ENCODE measurements at places on chromosomes 16 and 17.

DNA sequence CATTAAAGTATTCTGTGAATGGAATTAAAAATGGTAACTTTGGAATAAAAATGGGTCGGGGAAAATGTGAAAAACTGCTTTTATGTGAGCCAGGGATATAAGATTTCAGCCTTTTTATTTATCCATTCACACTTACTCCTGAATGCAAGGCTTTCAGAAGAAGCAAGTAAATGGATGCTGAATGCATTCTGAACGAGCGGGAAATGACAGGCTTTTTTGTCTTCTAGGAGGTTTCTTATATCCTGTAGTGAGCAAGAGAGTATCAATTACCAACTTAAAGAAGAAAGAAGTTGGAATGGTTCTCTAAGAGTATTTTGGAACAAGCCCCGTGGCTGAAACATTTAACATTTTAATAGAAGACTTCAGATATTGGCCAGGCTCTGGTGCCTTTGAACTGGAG lies 36.0 kb downstream of the NUP93 start:
- DNase-seq = no peak

- no peak for DNase-seq
Measured at GRCh38 chr16:79651363-79651762, 50.8 kb upstream of the MAF start.

DNA sequence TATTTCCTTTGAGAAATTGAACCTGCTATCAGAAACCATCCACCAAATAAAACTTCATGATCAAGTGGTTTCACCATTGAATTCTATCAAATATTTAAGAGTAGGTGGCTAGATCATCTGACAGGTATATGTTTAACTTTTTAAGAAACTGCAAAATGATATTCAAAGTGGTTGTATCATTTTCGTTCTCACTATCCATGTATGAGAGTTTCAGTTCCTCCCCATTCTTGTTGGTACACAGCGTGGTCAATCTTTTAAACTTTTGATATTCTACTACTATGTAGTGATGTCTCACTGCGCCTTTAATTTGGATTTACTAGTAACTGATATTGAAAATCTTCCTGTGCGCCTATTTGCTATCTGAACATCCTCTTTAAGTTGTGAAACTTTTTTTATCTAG lies 163.7 kb downstream of the CYB561 start:
- no peak for DNase-seq

DNA sequence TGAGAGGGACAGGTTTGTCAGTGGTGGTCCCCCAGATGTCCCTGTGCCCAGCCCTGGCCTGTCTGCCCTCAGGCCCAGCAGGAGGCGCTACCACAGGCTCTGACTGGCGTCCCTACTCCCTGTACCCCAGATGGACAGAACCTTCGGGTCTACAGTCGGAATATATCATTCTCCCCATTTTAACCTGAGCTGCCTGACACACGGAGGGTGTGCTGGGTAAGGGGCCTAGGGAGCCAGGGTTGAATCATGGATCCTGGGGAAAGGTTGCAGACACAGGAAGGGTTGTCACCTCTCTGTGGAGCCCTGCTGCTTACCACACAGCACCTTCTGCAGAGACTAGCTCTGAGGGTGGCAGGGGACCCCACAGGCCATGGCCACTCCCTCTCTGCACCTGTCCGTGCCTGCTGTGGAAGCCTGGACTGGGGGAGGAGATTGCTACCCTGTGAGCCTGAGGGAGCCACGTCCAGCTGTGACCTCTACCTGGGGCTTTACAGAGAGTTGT lies 162.2 kb upstream of the ZNF267 start:
- no peak for DNase-seq

DNA sequence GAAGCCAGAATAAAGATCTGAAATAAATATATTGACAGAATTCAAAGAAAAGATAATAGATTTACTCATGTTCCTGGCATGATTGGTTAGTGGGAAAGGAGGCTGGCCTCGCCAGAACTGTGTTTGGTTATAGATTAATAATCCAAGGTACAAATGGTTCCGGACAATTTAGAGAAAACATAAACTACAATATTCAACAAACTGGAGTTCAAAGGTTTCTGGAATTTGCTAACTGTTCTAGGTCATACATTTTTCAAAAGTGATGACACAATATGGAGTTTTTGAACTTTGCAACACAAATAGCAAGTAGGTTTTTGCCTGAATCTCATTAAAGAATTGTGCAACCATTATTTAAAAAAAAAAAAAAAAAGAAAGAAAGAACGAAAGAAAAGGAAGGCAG lies 251.7 kb upstream of the SALL1 start:
- DNase-seq = no peak

DNA sequence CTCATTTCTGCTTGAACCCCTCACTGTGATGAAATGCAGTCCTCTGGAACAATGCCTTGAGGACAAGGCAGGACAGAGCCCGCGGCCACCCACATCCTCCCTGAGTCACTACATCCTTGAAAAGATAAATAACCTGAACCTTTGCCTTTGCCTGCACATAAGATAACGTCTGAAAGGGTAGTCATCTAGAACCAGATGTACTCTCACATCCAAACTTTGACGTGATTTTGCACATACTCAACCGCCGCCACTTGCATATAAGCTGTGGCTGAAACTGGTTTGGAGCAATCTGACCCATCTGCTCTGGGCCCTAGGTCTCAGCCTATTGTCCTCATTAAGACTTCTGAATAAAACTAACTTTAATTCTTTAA lies 252.1 kb downstream of the PHKB start:
- DNase-seq = peak; percentile 91

DNA sequence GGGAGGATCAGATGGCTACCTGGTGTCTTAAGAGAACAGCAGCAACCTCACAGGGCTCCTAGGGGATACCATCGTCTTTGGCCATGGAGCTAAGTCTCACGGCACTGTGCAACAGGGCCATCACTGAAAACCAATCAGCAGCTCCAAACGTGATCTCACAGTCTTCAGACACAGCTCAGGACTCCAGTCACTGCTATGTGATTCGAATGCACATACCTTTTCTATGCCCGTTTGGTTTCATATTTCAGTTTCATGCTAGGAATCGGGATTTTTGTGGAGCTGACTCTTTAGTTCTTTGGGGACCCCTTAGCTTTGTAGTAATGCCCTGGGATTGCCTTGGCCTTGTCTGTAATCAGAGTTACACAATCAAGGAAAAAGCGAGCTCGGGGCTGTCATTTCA lies 162.8 kb upstream of the CDH11 start:
- DNase-seq = no peak

DNA sequence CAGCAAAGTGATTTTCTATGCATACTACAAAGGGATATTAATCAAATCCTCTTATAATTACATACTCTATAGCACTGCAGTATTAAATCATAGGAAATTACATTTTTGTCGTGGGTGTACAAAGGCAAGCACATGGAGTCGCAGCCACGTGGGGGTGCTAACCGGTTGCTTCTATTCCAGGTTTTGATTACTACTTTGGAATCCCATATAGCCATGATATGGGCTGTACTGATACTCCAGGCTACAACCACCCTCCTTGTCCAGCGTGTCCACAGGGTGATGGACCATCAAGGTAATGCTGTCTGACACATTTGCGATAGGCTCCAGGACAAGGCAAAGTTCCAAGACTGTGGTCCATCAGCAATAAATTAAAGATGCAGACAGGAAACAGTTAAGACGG lies 60.1 kb downstream of the ARSG start:
- peak; percentile 36 for DNase-seq

GRCh38 chr17:36055921-36056520 lies 8.1 kb upstream of the CCL18 start:
- DNase-seq = no peak

- no peak for DNase-seq
Measured at GRCh38 chr16:26335236-26335853, 643.6 kb downstream of the HS3ST4 start.

GRCh38 chr16:24504472-24505345 lies 34.7 kb upstream of the RBBP6 start:
- DNase-seq = peak; percentile 71

DNA sequence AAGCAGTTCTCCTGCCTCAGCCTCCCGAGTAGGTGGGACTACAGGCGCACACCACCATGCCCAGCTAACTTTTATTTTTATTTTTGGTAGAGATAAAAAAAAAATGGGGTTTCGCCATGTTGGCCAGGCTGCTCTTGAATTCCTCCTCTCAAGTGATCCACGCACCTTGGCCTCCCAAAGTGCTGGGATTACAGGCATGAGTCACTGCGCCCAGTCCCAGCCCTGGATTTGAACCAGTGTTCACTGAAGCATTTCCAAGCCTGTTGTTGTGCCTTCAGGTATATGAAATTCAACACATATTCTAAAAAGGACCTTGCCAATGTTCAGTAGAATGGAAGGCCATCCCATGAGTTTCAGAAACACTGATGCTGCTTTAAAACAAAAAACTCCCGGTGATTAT lies 165.3 kb downstream of the SLC39A11 start:
- DNase-seq = no peak

DNA sequence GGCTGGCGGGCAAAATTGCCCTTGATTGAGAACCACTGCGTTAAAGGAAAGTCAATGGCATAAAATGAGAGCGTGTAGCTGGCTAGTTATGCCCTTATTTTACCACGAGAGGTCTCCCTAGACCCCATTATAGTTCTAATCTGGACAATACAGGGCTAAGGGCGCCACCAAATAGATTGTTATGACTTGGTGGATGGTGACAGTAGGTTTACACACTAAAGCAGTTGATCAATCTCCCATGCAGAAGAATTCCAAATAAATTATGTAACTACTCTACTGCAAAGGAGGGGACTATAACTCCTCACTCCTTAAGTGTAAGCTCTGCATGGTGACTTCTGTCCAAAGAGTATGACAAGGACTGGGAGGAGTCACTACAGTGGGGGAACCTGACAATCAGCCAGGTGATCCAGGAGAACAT lies 20.4 kb upstream of the YPEL2 start:
- peak; percentile 81 for DNase-seq

DNA sequence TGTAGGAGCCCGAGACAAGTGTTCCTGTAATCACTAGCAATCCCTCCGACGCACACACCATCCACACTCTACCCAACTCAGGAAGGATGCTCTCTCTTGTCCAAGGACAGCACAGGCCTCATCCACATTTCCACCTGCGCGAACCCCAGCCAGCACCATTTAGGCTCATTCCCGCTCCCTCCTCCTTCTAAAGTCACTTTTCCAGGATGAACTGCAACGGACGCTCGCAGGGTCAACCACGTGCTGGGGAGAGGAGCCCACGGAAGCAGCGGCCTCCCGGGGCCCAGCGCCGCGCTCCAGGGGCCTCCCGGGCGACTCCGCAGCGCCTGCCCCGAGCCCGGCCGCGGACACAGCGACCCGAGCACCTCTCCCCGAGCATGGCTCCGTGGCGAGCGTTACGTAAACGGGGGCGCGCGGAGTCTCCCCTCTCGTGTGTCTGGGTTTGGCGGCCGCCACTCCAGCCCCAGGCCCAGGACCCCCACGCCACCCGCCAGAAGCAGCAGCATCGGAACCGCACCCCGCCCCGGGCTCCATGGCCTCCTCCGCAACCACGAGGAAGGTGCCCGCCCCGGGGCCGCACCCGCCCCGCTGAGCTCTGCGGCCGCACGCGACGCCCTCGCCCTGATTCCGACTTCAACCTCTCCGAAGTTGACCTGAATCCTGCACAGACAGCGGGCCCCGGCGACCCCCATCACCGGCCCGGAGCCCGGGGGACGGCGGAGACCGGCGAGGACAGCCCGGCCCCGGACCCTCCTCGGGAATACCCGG lies 668 bp downstream of the USP36 start:
- peak; percentile 63 for DNase-seq

GRCh38 chr16:79269211-79269863 lies 331.2 kb downstream of the MAF start:
- no peak for DNase-seq

DNA sequence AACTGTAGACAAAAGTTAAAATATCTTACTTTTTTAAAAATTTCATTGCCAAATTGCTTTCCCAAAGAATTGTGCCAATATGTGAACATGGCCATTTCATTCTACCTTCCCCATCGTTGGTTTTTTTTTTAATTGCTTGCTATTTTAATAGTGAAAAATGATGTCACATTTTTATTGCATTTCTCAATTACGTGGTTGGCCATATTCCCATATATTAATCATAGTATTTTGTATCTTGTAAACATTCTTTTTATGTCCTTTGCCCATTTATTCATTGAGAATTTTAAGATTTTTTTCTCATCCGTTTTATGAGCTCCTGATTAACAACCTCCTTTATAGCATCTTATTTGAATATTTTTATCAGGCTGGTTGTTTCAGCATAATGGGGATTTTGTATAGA lies 7.2 kb downstream of the OMG start:
- peak; percentile 29 for DNase-seq

- DNase-seq = peak; percentile 97
Measured at GRCh38 chr17:28599311-28600184, 723 bp upstream of the SPAG5 start.

DNA sequence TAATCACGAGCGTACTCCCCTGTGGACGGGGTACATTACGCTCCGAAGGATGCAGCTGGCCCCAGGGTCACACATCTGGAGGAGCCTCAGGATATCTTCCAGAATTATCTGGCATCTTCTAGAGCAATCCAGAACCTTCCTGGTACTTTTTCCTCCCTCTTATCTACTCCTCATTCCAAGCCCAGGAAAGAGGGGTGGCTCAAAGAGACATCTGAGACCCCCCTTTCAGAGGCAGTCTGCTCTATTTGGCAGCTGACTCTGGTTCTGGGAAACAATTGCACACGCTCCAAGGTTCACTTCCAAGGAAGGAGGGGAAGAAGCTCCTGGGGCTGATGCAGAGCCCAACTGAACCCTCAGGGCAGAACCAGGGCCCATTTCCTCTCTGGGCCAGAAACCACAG lies 14.9 kb downstream of the RBFOX3 start:
- DNase-seq = no peak

DNA sequence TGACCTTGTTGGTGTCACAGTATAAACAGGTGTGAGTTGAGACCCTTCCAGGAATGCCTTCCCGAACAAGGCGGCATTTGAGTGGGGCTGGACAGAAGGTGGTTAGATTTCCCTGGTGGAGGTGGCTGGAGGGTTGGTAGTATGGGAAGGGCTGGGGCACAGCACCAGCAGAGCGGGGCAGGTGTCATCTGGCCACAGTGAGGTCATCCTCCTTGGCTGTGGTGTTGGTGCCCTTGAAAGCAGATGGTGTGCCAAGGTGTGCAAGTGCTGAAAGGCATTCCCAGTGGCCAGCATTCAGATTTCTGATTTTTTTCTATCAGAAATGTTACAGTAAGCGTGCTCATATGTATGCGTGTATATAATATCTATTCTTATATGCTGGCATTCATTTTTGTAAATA lies 126.6 kb downstream of the LAT start:
- no peak for DNase-seq

- DNase-seq = no peak
Measured at GRCh38 chr17:68184816-68185436, 62.9 kb upstream of the AMZ2 start.

- peak; percentile 71 for DNase-seq
Measured at GRCh38 chr17:49035470-49036269, 38.5 kb downstream of the IGF2BP1 start.

- DNase-seq = peak; percentile 89
Measured at GRCh38 chr17:15398736-15399331, 57.4 kb upstream of the TEKT3 start.

- DNase-seq = no peak
Measured at GRCh38 chr17:63268827-63269226, 177.3 kb downstream of the CYB561 start.

- no peak for DNase-seq
Measured at GRCh38 chr16:64363039-64363438, 758.8 kb downstream of the CDH11 start.

GRCh38 chr17:65231662-65232335 lies 94.6 kb downstream of the RGS9 start:
- peak; percentile 96 for DNase-seq
